ENCODE measurements at places on chromosomes 2 and 18. TPM values are rescaled to one million over a fixed set of nuclear protein-coding genes. Genes with fewer than 3 reads are reported as not detected.
A peak's percentile ranks its signal among the peaks of the same experiment; 100 is the strongest.

GRCh38 chr2:1540481-1540880 lies 127.2 kb downstream of the TPO start:
- no peak for DNase-seq

DNA sequence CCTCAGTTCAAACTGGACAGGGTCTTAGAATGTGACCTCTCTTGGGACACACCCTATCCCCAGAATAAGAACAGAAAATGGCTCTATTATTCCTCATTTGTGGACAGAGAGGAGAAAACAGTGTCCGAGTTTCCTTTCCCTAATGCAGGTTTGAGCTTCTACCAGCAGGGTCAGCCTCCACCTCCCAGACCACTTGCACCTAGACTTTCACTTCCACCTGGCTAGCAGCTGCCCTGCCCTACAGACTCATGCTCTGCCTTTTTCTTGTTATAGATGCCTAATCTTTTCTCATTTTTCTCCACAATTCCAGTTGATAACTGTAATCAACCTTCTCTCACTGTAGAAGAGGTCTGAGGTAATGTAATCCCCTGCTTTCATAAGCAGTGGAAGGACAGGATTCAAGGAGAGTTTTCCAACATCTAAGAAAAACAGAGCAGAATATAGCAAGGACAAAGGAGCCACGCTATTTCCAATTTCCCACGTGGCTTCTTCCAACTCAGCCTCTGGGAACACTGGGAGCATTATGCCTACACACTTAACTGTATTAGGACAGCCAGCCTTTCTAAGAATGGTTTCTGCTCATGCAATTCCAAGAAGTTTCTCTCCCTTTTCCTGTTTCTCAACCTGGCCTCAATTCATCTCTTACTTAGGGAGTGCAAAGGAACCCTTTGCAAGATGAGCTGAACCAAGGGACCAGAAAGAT lies 239.8 kb downstream of the BCL11A start:
- no peak for DNase-seq

GRCh38 chr2:70657246-70657645 lies 103.6 kb upstream of the TGFA start:
- no peak for DNase-seq

GRCh38 chr18:75131381-75132000 lies 77.4 kb downstream of the PTGR3 start:
- DNase-seq, result no peak

DNA sequence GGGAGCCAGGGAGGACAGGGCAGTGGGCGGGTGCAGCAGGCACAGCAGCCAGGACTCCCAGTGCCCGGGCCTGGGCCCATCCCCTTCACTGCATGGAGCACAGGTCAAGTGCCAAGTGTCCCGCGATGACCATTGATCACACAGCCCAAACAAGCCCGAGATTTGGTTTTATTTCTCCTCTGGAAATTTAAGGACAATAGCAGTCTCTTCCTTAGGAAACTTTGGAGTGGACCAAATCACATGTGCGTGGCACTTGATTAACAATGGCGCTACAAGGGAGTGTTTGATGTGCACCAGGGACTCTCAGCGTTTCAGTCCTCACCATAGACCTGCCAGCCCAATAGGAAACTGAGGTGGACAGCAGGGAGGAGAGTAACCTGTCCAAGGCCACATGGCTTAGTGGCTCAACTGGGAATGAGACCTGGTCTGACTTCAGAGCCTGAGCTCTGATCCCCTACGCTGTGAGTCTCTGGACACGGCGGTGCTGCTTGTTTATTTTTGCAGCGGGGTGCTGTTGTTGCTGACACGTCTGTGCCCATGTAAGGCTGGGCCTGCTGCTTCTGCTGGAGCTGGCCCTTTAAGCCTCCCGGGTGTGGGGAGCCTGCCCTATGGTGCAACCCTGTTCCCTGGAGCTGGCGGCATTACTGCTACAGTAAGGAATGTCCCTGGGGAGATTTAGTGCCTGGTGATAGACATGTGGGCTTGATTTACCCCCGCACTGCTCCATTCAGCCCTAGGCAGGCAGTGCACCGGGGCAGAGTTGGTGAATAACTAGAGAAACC lies 194.2 kb downstream of the INHBB start:
- DNase-seq, result peak; percentile 78

DNA sequence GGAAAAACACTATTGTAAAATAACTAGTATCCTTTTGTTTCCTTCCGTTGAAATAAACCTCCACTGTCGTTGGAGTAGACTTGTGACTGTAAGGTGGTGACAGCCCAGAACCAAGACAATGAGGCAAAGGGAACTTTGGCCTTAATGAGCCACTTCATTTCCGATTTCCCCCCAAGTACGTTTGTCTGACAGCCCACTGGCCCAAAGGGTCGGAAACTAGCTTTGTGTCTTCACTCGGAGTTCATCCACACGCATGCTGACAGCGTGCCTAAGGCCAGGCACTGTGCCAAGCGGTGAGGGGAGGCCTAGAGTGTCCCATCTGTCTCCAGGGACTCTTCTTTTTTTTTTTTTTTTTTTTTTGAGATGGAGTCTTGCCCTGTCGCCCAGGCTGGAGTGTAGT lies 21.0 kb downstream of the HJURP start:
- no peak for DNase-seq

DNA sequence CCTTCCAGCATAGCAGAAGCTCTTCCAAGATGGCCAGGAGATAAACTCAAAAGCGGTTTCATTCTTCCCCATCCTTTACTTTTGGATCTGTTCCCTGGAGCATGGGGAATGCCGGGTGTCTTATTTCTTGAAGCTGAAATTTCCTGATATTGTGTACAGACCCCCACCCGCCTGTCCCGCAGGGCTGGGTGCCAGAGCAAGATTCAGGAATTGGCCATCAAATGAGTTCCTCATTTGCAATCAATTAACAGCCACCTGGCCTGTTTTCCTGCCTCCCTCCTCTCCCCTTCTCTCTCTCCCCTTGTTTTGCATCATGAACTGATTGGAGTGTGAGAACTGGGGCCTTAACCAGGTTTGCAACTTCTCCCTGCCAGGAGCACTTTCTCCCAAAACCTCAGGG lies 202.1 kb downstream of the SH3RF3 start:
- DNase-seq, result no peak

- DNase-seq, result no peak
Measured at GRCh38 chr2:27038631-27039339, 6.0 kb downstream of the TMEM214 start.

DNA sequence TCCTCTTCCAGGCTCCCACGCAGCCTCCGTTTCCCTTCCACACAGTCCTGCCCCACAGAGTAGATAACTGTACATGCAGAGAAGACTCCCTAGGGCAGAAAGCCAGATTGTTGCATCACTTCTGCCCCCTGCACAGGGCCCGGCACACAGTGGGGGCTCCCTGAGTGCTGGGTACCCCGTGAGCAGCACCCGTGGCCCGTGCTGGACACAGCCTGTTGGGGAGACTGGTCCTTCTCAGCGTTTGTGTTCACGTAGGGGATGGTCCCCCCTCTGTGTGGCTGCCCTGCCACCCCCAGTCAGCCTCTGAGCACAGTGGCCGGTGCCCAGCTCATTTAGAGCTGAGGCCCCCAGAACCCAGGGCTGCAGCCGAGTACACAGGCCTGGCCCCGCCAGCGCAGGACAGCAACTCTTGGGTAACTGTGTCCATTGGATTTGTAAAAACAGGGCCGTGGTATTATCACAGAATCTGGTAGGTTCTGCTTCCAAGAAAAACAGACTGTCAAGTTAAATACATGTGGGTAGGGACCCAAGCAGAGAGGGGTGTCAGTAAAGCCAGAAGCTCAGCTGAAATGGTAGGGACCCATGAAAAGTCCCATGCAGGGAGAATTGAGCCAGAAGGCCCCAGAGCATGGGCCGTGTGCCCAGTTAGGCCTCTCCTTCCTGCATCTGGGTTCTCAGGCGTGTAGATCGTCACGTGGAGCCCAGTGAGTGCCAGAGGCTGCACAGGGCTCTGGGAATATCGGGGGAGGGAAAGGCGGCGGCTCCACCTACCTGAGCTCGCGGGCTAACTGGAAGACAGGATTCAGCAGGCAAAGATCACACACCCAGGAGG lies 257.3 kb downstream of the ATAD2B start:
- no peak for DNase-seq

GRCh38 chr2:54859997-54860701 lies 136.7 kb downstream of the EML6 start:
- DNase-seq, result peak; percentile 65

DNA sequence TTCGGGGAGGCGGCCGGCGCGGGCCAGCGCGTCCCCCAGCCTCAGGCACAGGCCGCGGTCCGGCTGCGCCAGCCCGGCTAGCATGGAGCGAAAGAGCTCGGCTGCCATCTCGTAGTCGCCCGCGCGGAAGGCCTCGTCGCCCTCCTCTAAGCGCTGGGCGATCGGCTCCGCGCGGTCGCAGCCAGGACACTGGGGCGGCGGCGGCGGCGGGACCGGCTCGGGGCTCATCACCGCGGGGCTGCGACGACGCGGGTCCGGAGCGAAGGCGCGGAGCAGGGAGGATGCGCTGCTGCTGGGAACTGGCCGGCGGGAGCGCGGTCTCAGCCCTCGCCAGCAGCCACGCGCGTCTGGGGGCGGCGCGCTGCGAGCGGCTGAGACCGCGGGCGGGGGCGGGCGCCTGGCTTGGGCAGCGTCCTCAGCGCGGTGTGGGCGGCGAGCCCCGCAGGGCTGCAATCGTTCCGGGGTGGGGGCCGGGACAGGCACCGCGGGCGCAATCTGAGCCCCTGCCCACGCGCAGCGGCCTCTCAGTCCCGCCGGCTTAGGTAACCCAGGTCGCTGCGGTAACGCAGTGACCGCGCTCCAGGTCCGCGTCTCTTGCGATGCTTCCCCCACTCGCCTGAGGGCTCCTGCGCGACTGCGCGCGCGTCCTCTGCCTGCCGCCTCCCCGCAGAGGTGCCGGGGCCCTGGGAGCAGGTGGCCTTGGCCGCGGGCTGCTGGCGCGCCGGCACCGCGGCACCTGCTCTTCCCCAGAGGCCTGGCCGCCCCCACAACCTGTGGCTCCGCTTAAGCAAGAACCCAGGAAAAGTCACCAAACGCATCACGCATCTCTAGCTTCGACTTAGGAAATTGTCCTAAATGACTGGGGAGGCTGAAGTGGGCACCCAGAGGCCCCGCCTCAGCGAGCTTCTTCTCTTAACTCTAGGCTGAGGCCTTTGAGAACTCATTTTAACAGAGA lies at the start of gene LONRF2:
LONRF2 (minus strand) TSS at position 636 of the 955 bp plus-strand sequence; CDS start at position 228, 408 bp downstream.
- no peak for DNase-seq

CHRNG gene
- polyA plus RNA-seq, result not detected

ZNF514 gene
- 7.1 TPM for polyA plus RNA-seq

OR6B2 gene
- polyA plus RNA-seq, result not detected

RGPD5 gene
- polyA plus RNA-seq, result 8.0 TPM
